ENCODE measurements at places on chromosomes 4 and X.

GRCh38 chr4:105895583-105896460, 551 bp downstream of the NPNT start:
- peak; percentile 3 for DNase-seq

GRCh38 chr4:26105815-26106699, 192.0 kb downstream of the SMIM20 start:
- no peak for DNase-seq

- no peak for DNase-seq
Observed at GRCh38 chr4:158816955-158817354, 48.1 kb downstream of the FNIP2 start.

DNA sequence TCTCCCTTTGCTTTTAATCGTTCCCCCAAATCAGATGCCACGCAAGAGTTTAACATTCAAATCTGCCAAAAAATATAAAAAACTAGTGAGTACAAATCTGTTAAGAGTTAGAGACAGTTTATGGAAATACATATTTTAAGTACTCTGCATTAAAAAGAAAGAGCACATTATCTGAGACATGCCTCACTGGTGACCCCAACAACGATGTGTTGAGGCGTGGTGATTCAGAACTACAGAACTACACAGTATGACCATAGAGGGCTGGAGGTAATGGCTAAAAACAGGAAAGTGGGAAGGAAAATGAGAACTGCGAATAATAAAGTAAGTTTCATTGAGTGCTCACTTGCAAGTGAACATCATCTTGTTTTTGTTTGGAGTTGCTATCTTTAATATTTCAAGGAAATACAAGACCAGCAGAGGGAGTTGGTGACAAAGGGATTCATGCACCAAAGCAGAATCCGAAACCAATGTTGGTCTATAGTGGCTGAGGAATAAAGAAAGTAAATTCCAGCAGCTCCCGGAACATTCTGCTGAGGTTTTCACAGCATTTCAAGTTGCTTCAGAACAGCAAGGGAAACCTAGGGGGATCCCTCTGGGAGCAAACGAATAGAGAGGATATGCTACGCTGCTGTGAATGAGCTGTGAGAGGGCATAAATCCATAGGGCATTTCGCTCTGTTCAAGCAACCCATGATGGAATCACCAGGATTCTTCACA, 92.2 kb downstream of the DCHS2 start:
- no peak for DNase-seq

GRCh38 chr4:3062471-3062870, 11.9 kb downstream of the HTT-AS start:
- DNase-seq = no peak

GRCh38 chrX:14013054-14013453, 16.6 kb downstream of the GEMIN8 start:
- no peak for DNase-seq

- no peak for DNase-seq
Observed at GRCh38 chr4:20279381-20279780, 27.7 kb downstream of the SLIT2 start.

GRCh38 chr4:3721186-3721585, 45.0 kb upstream of the ADRA2C start:
- DNase-seq = no peak

GRCh38 chr4:20592013-20592412, 108.2 kb upstream of the PACRGL start:
- no peak for DNase-seq

DNA sequence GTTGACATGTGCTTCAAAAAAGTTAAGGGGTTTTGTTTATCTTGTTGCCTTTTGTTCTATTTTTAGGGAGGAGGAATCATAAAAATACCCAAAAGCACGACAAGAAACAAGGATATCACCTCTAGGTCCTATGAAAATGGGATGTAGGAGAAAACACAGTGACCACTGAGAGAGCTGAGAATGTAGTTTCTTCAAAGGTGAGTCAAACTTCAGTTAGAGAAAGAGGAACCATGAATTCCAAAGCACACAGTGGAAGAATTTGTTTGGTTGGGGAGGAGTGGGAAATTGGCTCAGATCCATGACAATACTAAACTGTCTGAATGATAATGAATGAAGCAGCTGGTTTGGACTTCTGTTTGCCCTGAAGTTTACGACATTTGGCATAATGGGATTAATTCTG, 19.1 kb upstream of the FRYL start:
- DNase-seq = no peak

- DNase-seq = no peak
Observed at GRCh38 chr4:140028676-140029517, 125.1 kb downstream of the MAML3 start.

DNA sequence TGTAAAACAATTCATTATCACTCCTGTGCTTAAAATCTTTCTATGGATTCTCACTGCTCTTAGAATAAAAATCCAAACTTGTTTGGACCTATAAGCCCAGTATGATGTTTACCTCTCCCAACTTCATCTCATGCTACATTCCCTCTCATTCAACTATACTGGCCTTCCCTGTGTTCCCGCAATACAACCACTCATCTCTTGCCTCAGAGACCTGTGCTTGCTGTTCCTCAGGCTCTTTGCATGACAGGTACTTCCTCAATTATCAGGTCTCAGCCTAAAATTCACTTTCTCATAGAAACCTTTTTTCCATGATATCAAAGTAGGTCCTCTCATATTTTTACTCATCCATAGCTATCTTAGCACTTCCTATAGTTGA, 71.7 kb downstream of the ENOX2 start:
- no peak for DNase-seq

GRCh38 chr4:55865228-55865806, 11.9 kb downstream of the EXOC1 start:
- DNase-seq = no peak

GRCh38 chr4:97670703-97671269, 472.5 kb downstream of the STPG2 start:
- no peak for DNase-seq

DNA sequence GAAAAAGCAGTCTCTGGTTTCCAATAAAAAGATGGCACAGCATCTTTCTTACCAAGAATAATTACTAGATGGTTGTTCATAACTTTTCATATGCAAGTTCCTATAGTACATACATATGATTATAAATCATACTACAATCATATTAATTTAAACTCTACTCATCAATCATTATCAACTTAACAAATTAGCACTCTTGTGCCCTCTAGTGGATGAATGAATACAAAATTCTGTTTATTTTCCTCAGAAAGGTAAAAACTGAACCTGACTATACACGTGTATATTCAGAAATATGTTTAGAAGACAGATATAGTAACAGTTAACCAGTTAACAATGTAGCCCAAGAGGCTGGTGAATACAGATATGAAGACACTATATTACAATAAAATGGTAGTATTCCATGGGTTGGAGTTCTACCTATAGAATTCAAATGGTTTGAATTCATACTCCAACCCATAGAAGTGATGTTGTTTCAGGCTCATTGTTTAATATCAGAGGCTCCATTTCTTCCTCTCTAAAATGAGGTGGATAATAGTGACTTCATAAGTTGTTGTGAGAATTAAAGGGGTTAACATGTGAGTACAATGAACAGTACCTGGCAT, 100.0 kb downstream of the ADAMTS3 start:
- DNase-seq = no peak

DNA sequence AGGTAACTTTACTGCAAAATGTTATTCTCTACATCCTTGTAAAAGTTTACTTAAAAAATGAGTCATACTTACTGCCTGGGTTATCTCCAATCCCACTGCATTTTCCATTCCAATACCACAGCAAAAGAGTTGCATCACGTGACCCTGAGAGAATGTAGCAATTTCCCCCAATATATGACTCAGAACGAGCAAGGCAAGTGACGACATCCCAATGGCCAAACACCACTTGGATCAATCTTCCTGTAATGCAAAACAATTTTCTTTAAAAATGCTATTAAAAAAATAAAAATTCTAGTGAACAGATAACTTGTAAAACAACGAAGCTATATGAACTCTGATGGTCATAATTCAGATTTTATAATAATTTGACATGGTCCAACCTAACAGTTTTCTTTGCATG, 224.3 kb downstream of the DCLK2 start:
- DNase-seq = no peak

DNA sequence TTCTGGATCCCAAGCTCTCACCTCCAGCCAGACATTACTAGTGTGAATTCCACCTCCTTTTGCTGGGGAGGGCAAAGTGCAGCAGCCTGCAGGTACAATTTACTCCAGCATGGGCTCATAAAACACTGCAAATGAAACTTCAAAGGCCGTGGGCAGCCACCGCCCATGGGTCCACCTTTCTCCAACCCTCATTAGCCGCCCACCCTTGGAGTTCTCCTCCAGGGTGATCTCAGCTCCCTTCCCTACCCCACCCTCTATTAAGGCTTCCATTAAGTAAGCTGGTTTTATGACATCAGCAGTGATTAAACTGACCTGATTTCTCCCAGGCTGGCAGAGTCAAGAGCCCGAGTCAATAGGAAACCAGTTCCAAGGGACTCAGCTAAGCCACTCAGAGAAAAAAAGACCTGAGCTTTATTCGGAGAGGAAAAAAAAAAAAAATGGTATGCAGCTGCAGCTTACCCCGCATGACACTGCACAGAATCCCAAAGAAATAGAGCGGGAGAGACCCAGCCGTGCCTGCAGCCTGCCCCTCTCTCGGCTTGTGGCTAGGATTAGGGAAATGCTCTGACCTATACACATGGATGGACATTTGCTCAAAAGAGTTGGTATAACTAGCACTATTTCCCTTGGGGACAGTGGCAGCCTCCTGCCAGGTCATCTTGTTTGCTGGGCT, 319.6 kb downstream of the PTTG2 start:
- DNase-seq = peak; percentile 20

GRCh38 chr4:183995570-183995969, 90.5 kb downstream of the STOX2 start:
- DNase-seq = no peak

- DNase-seq = no peak
Observed at GRCh38 chr4:174058846-174059245, 224.6 kb downstream of the FBXO8 start.

- no peak for DNase-seq
Observed at GRCh38 chr4:15910155-15910940, 28.2 kb downstream of the FGFBP1 start.

GRCh38 chr4:7783541-7783940, 156.1 kb downstream of the AFAP1 start:
- no peak for DNase-seq

DNA sequence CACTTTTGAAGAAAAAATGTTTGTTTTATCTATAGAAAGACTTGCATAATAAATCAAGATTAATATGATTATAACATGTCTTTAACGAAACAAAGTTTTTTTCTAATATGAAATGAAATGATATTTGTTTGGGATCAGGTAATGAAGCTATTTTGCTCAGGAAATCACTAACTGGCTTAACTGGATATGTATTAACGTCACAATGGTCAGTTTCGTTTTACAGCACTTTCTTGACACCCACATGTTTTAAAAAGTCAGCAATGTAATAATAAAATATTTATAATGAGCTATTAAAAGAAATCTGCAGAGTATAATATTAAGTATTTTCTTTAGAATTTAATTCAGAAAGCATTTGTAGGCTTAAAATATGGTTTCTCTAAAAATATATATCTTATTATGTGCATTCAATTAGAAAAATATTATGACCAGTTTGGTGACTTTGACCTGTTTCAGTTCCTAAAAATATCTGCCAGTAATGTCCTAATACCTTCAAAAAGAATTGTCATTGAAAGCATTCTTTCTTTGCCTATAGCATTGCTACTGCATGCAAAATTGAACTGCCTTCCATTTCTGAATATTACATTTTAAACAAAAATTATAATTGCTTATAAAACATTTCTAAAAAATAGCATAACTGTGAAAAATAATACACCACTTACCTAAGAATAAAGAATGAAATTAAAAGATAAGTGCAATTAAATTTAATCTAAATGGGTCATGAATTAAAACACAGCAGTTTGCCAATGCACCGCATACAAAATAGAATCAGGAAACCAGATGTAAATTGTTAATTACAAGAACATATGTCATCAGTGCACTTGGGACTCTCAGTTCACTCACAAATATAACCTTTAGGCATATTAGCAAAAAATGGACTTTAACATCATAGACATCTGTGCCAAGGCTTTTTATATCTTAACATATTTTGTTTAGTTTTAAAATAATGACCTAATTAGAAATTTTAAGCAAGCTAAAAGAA, 31.6 kb downstream of the TIGD2 start:
- no peak for DNase-seq

GRCh38 chrX:123340696-123341095, 156.6 kb downstream of the GRIA3 start:
- DNase-seq = no peak

All from NCI-H510A (cell line).